ENCODE measurements at places on chromosomes 4 and X. TPM values are rescaled to one million over a fixed set of nuclear protein-coding genes. Genes with fewer than 3 reads are reported as not detected.
A peak's percentile ranks its signal among the peaks of the same experiment; 100 is the strongest.

Gene ANOS1
- 31.3 TPM for total RNA-seq

Gene GALNT7
- total RNA-seq: 44.6 TPM

Gene HS3ST1
- not detected for total RNA-seq

Gene MGST2
- 7.1 TPM for total RNA-seq

Gene ZNF718
- total RNA-seq: 11.9 TPM

Gene PCDH18
- total RNA-seq: 162 TPM

Gene ZNF674
- 3.9 TPM for total RNA-seq

Gene CDK16
- 248 TPM for total RNA-seq

Gene TMEM150C
- 3.8 TPM for total RNA-seq

Gene PABPC1L2B
- total RNA-seq: not detected

Gene ZNF157
- 1.4 TPM for total RNA-seq

Gene TBCK
- 57.7 TPM for total RNA-seq

Gene ERCC6L
- 34.5 TPM for total RNA-seq

DNA sequence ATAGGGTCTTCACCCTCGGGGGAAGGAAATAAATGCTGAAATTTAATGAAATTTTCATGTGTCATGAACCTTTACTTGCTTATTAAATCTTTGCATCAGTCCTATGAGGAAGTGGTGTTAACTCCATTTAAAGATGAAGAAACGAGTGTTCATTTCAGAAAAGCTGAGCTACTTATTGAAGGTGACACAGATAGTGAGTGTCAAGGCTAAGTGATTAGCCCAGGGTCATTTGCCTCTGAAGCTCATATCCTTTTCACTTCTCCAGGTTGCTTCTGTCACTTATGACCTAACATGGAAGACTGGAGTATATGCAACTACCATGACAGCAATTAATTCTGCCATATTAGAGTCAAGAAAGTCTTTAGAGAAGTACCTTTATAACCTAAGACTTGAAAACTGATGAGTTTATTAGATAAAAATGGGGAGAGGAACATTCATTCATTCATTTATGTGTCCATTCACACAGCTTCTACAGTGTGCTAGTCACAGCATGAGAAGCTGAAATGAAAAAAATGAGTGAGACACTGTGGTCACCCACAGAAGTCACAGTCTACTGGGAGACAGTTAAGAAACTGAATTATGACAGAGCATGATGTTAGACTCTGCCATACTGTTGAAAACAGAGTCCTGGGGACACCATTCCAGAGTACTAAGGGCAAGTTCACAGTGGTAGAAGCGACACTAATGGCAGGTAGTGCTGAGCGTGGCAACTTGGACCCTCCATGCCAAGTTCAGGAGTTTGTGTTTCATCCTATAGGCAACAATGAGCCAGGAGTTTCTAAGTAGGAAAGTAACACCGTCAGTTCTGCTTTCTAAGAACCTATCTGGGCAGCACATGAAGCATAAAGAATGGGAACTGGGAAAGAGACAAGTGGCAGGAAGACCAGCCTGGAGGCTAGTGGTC is 21.3 kb downstream of the ALPK1 start:
- DNase-seq: no peak

GRCh38 chr4:153521999-153522801 is 56.0 kb downstream of the TMEM131L start:
- DNase-seq: no peak

DNA sequence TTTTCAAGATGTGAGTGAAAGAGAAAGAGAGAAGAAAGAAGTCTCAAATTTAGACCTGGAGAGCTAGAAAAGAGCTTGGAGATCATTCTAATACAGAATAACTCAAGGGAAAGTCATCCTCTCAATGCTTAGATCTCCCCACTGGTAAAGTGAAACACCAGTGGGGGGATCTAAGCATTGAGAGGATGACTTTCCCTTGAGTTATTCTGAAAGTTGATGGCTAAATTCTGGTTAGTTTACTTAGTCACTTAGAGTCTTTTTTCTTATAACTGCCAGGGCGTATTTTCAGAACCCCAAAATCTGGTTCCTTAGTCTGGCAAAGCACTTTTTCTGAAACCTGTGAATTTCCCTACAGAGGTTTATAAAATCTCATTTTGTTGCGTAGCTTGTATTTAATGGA is 198.6 kb downstream of the ARHGAP24 start:
- DNase-seq: no peak

GRCh38 chr4:102817613-102818268 is 9.6 kb downstream of the UBE2D3 start:
- DNase-seq: no peak

- no peak for DNase-seq
Measured at GRCh38 chr4:88109123-88109881, 49.1 kb downstream of the ABCG2 start.

GRCh38 chrX:105564501-105564900 is 257.8 kb upstream of the NRK start:
- no peak for DNase-seq

DNA sequence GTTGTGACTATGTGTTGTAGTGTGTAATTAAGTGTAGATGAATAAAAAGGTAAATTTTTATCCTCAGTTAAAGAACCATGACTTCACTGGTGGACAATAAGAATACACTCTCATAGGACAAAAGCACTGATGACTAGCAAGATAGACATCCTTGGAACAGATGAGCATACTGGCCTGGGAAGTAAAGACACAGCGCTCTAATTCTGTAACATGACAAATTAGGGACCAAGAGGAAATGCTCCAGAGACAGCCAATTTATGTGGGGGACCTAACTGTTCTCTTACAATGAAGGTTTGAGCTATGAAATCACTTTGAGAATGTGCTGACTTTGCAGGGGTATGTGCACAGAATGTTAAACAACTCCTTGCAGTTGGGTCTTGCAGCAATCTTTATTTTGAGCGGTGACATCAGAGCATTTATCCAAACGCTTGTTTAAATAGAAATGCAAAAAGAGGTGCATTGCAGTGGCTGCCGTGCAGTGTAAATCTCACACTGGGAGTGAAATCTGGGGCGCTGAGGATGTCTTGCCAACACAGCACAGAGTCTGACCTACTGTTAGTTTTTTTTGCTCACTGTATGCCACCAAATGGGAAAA is 109.3 kb downstream of the MAGEC2 start:
- no peak for DNase-seq

DNA sequence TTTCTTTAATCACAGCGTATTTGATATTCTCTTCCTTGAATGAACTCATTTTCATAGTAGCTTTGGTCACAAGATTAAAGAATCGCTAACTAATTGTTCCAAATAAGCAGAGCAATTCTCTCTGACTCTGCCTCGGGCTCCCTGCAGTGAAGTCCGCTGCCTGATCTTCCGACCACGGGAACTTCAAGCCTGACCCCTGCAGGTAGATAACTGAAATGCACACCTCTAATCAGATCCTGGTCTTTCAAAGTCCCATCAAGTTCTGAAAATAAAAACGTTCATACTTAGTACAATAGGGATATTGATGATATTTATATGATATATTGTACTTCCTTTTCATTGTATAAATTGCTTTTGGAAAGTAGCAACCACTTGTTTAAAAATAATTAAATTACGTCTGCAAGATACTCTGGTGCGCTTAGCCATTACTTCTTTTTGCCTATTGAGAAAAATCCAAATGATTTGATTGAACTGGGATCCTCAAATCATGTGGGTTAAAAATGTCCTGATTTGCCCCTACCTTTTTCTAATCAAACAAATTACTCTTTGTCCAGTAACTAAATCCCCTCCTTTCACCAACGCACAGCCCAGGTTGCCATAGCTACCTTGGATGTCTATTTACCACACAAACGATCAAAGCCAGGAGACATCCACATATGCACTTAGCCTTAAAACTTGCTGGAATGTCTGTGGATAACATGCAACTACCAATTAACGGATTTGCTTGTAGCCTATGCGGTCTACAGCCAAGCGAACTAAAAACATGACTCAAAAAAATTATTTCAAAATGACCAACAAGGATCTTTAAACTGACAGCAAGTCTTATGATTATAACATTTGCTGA is 4.2 kb downstream of the MID1 start:
- DNase-seq: peak; percentile 75

GRCh38 chr4:185142912-185143600 is at the start of gene SLC25A4:
SLC25A4 (plus strand) TSS chr4:185143266; CDS start chr4:185143373, 107 bp downstream.
- peak; percentile 94 for DNase-seq

DNA sequence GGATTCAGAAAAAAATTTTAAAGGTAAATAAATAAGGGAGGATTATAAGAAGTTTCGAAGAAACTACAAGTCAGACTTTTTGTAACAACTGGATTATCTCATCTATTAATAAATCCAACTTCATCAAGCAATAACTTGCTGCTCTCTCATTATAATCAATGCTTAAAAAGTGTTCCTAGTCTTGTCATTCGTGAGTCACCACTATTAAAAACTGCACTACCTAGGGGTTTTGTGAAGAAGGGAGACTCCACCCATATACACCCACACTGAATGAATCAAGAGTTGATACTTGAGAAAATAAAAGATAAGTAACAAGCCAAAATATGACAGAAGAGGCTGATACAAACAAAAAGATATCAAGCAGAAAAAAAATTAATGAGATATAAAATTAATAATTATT is 360.5 kb downstream of the ZNF674 start:
- no peak for DNase-seq

DNA sequence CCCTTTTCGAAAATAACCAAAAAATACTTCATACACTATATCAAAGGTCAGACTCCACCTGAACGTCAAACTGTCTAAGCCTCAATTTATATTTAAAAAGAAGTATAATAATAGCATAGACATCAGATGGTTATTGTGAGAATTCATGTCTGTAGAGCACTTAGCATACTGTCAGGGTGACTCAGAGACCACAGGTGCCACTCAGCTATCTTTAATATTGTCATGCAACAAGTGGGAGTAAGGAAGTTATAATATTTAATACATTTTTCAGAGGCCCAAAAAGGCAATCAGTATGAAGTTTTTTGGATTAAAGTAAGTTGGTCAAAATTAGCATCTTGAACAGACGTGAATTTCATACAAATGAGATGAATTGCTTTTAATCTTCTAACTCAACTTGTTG is 93.3 kb downstream of the PHOX2B start:
- no peak for DNase-seq

DNA sequence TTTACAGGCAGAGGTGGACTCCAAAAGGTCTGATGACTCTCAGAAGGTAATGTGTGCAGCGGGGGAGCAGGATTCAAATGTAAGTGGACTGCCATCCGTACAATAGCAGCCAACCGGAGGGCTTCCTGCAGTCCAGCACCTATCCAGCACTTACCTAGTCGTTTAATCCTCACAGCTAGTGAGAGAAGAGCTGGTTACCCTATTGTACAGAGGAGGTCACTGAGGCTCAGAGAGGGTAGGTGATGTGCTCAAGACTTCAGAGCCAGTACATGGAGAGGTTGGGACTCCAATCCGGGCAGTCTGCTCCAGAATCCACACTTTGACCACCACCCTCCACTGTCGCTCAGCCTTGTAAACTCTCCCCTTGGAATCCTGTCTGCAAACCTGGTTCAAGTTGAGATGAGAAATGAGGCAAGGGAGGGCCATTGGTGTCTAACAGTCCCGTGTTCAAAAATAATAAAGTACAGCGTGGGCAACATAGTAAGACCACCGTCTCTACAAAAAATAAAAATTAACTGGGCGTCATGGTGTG is 22.5 kb upstream of the JAKMIP1 start:
- DNase-seq: peak; percentile 60

GRCh38 chrX:129661369-129661768 is 6.6 kb upstream of the APLN start:
- DNase-seq: no peak

DNA sequence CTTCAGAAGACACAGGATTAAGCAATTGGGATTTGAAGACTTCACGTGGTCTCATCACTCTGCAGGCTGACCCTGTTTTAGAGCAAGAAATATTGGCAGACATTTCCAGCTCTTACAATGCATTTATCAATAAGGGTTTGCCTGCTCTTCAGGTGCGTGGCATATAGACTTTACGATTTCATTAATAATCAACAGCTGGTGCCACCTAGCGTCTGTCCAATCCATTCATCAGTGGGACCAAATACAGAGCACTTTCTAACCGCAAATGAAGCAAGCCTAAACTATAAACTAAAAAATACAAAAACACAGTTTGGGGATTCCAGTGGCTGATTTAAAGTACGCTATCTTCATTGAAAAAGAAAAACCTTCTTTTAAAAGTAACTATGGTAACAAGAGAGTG is 125.4 kb upstream of the DMD start:
- peak; percentile 57 for DNase-seq

GRCh38 chr4:88937081-88937480 is 119.9 kb downstream of the FAM13A start:
- no peak for DNase-seq

GRCh38 chr4:48315728-48316630 is 25.4 kb upstream of the SLAIN2 start:
- peak; percentile 58 for DNase-seq

GRCh38 chr4:146915132-146915531 is 30.5 kb downstream of the TTC29 start:
- no peak for DNase-seq

DNA sequence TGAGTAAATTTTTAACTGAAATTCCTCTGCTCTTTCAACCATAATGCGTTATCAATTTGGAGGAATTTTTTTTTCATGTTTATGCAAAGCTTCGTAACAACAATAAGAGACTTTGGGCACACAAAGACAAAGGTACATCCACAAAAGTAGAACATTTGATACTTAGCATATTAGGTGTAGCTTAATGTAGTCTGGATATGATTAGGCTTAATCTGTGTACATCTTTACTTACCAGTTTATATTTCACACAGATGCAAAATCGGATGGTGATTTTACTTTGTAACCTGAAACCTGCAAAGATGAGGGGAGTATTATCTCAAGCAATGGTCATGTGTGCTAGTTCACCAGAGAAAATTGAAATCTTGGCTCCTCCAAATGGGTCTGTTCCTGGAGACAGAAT is 20.3 kb downstream of the AIMP1 start:
- DNase-seq: no peak

- DNase-seq: no peak
Measured at GRCh38 chr4:86389664-86390063, 29.8 kb upstream of the MAPK10 start.

DNA sequence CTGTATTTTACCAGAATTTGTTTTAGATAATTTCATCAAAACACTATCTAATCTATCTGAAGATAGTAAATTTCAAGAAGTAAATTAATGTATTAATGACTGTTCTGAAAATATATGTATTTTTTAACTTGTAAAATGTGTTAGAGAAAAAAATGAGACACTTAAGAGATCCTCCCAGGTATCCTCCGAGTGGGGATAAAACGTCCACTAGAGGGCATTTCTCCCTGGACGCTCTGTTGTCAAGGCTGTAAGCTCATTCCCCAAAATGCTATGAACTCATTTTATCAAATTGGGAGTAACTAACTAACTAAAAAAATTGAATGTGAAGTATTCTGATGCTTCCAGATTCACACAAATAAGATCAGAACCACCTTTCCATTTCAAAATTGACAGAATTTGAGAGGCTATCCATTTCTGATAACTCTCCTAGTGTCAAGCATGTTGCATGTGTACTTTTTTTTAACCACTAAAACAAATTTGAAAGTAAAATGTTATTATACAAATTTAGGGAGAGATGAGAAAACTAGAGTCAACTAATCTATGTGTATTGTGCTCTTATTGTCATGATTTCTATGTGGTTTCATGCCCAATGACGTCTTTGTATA is 337.3 kb upstream of the HS3ST1 start:
- peak; percentile 64 for DNase-seq
